Glutamatergic neuron (in vitro differentiated cells): ENCODE measurements at places on chromosomes 16 and 17.
A peak's percentile ranks its signal among the peaks of the same experiment; 100 is the strongest.

- DNase-seq, result no peak
These were observed 31.6 kb downstream of the TNFRSF13B start for GRCh38 chr17:16940116-16940881.

GRCh38 chr17:2905269-2905668 is 109.0 kb downstream of the RAP1GAP2 start:
- no peak for DNase-seq

GRCh38 chr16:813916-814412 is 13.4 kb upstream of the GNG13 start:
- DNase-seq, result no peak

DNA sequence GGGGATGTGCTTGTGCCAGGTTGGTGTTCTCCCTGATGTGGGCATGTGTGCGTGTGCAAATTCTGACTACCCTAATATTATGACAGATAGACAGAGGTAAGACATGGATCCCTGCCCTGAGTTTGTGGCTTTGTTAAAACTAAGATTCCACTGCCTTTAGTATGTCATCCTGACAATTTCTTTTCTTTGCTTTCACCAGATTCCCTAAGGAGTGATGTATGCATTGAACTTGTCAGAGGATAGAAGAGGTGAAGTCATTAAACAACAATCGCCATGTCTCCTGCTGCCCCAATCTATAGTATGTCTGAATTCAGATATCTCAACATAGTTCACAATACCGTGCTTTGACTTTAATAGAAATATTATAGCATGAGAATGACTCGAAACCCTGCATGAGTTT is 137.1 kb upstream of the ELAC2 start:
- no peak for DNase-seq

DNA sequence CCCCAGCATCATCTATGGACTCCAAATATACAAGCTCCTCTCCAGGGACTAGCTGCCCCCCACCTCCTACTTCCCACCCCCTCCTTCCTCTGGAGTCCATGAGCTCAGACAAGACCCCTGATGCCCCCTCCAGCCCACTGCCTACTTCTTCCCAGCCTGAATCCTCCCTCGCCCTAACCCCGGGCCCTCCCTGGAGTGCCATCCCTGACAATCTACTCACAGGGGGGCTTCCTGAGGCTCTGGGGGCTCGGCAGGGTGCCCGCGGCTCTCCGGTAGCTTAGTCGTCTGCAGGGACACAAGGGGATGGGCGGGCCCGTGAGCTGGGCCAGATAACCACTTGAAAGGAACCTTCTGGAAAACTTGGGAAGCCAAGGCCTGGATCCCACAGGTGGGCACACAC is 15.1 kb downstream of the MPP3 start:
- no peak for DNase-seq

GRCh38 chr16:85564277-85565051 is 48.7 kb upstream of the GSE1 start:
- DNase-seq, result no peak

DNA sequence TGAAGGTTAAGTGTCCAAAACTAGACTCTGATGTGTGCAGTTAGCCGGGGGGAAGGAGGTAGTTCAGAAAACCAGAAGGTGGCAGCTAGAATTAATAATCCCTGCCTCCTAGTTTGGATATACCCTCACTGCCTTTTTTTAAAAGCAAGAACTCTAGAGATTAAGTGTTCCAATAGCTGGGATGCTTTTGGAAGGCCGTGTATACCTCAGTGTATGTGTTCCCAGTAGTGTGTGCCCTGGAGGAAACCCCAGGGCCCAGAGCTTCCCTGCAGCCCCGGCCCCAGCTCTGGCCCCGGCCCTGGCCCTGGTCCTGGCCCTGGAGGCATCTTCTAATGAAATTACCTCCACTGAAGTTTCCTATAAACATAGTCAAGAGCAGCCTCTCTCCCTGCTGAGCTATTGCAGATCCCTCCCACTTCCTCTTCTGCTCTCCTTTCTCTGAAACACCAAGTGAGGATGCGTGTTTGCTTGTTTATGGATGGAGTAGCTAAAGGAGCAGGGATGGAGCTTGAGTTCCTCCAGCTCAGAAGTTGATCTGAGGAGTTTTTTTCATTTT is 130.7 kb downstream of the PRKCA start:
- no peak for DNase-seq

- DNase-seq, result no peak
These were observed 177.5 kb downstream of the RBFOX3 start for GRCh38 chr17:79433379-79433778.

DNA sequence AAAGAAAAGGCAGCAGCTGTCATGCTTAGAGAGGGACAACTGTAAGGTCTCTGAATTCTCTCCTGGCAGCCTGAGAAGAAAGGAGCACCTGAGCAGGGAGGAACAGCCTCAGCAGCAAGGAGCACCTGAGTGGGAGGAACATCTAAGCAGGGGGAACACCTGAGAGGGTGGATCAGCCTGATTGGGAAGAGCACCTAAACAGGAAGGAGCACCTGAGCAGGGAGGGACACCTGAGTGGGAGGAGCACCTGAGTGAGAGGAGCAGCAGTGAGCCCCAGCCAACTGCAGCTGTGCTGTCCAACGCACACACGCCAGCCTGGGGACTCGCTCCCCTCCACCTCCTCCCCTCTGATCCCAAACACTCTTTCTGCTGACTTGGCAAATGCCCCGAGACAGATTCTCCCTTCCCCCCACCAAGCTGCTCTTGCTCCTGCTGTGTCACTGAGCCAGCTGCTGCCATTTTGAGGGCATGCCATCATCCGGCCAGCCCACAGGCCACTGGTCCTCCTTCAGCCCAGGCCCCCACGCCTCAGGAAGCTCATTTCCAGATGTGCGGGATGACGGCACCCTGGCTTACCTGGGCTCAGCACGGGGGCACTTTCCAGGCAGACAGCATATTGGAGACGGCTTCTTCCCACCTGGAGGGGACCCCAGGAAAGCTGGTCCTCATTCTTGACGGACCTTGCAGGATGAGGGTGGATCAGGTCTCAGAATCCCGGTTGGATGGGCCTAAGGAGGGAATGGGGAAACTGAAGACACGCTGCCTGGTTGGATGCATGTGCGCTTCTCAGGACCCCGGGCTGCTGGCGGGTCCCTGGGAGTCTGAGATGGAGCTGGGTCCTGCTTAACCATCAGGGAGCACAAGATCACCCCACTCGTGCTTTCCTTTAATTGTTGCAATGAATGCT is 57.7 kb upstream of the RBFOX3 start:
- peak; percentile 40 for DNase-seq

- no peak for DNase-seq
These were observed 801 bp downstream of the VPS35 start for GRCh38 chr16:46688101-46688653.

GRCh38 chr16:85917012-85917411 is 18.1 kb downstream of the IRF8 start:
- DNase-seq, result no peak

GRCh38 chr16:2787961-2788360 is 601 bp upstream of the PRSS33 start:
- DNase-seq, result no peak

GRCh38 chr17:57084361-57084801 is 665 bp upstream of the AKAP1 start:
- DNase-seq, result no peak

DNA sequence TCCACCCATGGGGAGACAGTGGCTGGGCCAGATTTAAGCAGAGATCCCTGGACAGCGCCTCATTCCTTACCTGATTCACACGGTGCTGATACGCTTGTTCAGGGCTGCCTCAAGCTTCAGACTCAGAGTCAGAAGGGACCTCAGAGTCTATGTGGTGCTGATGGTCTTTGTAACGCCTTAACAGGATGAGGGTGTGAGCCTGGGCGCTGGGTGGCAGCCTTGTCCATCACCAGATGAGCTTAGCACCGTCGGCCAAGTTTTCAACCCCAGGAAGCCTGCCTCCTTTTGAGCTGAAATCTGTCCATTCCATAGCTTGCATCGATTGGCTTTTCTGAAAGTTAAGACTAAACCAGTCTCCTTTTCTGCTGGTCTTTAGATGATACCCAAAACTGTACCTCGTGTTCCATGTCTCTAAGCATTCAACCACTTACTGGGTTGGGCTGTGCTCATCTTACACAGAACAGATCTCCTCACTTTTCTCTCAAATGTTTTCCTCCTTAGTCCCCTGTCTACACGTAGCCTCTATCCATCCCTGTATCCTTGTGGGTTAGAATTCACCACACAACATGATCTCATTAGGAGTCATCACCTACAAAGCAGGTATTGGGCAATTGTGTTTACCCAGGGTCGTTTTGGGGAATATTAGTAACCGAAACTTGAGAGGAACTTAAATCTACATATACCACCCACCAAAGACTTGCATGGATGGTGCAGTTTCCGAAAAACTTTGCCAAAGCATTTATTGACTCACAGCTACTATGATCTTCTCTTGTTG is 573.4 kb downstream of the CDH13 start:
- DNase-seq, result no peak

DNA sequence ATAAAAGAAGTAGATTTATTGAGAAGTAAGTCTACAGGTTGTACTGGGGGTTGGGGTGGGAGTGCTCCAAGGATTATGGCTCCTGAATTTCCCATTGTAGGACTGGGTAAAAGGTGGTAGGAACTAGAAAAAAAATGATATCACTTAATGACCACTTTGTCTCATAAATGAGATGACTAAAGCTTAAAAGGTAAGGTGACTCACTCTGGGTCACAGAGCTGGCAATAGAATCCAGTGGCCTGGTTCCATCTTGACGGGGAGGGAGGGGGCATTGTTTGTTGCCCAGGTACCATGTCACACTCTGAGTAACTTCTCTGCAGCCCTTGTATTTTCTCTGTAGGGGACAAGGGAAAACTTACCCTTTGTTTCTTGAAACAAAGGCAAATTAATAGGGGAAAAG is 126.1 kb downstream of the PITPNC1 start:
- no peak for DNase-seq

DNA sequence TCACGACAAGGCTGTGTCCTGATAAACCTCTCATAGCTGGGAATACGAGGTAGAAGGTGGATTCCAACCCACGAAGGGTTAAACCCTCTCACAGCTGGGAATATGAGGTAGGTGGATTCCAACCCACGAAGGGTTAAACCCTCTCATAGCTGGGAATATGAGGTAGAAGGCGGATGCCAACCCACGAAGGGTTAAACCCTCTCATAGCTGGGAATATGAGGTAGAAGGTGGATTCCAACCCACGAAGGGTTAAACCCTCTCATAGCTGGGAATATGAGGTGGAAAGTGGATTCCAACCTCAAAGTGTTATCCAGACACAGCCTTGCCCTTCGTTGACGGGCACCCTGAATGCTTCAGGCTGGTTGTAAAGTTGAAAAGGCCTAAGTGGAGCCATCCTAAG is 31.0 kb downstream of the AXIN1 start:
- DNase-seq, result no peak

- DNase-seq, result no peak
These were observed 17.2 kb upstream of the RBFOX3 start for GRCh38 chr17:79627766-79628690.

- no peak for DNase-seq
These were observed 74.4 kb upstream of the TMEM132E start for GRCh38 chr17:34504814-34505484.

- DNase-seq, result no peak
These were observed 16.9 kb upstream of the ITGA3 start for GRCh38 chr17:50039058-50039457.

DNA sequence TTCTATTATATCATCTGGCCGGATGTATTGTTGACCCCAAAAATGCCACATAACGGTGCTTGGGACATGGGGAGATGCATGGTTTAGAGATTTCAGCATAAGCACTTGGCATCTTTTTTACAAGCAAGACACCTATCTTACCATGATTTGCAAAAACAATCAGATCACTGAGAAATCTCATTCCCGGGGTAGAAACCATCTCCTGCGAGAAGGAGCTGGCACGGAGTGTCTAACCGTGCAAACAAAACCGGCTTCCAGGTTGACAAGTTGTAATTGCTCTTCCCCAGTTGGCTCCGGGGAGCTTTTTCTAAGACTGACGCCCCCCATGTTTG is 1.0 kb downstream of the SLC16A6 start:
- no peak for DNase-seq

DNA sequence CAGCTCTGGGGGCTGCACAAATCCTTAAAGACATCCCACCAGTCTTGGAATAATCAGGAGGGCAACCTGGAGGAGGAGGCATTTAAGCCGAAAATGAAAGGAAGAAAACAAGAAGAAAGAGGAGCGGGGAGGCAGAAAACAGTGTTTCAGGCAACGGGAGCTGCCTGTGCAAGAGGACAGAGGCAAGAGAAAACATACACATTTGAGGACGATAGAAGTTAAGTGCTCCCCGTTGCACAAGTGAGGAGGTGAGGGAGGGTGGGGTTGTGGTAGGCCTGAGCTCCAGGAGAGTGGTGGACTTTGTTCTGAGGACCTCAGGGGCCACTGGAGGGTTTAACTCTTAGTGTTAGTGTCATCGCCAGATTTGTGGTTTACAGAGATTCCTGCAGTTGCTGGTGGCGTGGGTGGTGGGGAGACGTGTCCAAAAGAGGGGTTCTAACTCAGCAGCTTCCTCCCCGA is 27.6 kb upstream of the CIBAR2 start:
- no peak for DNase-seq

DNA sequence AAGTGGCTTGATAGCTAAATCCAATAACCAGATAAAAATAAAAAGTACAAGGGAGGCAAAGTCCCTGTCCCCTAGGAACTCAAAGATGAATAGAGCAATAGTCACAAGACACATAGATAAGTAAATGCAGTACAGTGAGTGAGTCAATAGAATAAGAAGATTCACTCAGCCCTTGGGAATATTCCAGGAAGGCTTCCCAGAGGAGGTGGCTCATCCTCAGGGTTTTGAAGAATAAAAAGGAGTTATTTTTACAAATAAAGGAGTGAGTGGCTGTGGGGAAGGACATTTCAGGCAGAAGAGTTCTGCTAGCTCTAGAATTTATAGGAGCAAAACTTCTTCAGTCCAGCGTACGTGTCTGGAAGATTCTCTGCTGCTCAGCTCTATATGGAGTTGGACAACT is 177.4 kb upstream of the SDK2 start:
- no peak for DNase-seq

DNA sequence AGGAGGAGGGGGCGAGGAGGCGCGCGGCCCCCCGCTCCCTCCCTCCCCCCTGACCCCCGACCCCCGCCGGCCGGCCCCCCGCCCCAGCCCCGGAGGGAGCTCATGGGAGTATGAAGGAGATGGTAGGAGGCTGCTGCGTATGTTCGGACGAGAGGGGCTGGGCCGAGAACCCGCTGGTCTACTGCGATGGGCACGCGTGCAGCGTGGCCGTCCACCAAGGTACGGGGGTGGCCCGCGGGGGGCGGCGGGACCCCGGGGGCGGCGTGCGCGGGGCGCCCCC is 390 bp downstream of the MLLT6 start:
- peak; percentile 45 for DNase-seq

DNA sequence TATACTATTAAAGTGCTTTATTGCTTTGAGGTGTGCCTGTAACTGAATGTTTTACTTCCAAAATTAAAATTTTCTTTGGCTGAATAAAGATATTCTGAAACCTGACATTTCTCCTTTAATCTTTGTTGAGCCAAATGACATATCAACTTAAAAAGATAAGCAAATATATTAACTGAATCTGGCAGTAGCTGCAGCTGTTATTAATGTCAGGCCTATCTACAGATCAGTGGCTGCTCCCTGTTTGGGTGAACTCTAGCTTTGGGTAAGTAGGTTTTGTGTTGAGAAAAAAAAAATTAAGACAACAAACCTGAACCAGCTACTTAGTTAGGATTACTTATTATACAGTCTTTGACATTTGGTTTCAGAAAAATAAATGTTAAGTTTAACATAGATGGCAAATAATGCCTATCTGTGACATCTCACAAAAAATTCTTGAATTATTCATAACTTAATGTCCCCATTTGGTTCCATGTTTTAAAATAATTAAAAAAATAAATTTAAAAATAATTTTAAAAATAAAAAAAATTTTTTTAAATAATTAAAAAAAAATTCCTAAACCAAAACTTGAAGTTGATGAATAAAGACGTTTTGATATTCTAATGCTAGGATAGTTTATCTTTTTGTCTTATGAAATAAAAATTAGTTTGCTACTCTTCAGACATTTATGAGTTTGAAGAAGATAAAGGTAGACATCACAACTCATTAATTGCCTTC is 19.8 kb downstream of the CPD start:
- no peak for DNase-seq
